Caco-2 (cell line): ENCODE measurements at places on chromosomes 7 and 10.

- no peaks in the 10 kb centered on the region for H3K27me3 ChIP-seq
- no peaks in the 10 kb centered on the region for H3K4me1 ChIP-seq
- H3K27ac ChIP-seq = no peak overlapping the region
- H3K4me3 ChIP-seq = no peak overlapping the region
- H3K36me3 ChIP-seq = no peaks in the 10 kb centered on the region
- DNase-seq = no peak
Observed at GRCh38 chr7:22702516-22702915, 24.5 kb upstream of the IL6 start.

DNA sequence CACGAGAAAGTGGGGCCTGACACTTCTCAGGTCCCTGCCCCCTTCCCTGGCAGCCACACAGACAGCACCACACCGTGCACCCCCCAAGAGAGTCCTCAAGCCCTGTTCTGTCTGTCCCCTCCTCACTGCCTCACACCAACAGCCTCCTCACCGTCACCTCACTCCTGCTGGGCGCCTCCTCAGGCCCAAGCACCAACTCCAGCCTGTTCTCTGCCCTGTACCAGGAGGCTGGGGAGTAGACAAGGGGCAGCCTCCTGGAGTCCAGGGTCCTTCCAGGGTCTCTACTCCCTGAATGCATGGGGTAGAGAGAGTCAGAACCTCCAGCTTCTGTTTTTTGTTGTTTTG, 26.9 kb upstream of the ELN start:
- no peak overlapping the region for H3K27ac ChIP-seq
- no peaks in the 10 kb centered on the region for H3K27me3 ChIP-seq
- H3K4me1 ChIP-seq = no peaks in the 10 kb centered on the region

DNA sequence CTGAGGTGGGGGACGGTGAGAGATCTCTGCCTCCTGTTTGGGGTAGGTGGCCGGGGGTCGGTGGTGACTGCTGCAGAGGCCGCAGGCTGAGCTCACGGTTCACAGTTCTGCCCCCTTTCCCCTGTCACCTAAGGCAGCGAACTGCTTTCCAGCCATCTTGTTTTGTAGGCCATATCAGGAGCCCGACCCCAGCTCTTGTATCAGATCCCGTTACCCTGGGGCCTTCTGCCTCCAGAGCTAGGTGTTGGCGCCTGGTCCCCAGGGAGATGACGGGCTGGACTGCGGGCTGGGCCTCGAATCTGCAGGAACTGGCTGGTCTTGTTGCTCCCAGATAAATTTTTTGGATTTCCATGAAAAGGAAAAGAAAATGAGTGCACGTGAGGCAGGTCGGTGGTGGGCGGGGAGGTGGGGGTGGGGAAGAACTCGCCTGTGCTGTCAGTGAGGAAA, 183.0 kb downstream of the DNAJB6 start:
- no peaks in the 10 kb centered on the region for H3K27me3 ChIP-seq
- DNase-seq = no peak
- no peak overlapping the region for H3K4me3 ChIP-seq
- H3K27ac ChIP-seq = no peak overlapping the region

DNA sequence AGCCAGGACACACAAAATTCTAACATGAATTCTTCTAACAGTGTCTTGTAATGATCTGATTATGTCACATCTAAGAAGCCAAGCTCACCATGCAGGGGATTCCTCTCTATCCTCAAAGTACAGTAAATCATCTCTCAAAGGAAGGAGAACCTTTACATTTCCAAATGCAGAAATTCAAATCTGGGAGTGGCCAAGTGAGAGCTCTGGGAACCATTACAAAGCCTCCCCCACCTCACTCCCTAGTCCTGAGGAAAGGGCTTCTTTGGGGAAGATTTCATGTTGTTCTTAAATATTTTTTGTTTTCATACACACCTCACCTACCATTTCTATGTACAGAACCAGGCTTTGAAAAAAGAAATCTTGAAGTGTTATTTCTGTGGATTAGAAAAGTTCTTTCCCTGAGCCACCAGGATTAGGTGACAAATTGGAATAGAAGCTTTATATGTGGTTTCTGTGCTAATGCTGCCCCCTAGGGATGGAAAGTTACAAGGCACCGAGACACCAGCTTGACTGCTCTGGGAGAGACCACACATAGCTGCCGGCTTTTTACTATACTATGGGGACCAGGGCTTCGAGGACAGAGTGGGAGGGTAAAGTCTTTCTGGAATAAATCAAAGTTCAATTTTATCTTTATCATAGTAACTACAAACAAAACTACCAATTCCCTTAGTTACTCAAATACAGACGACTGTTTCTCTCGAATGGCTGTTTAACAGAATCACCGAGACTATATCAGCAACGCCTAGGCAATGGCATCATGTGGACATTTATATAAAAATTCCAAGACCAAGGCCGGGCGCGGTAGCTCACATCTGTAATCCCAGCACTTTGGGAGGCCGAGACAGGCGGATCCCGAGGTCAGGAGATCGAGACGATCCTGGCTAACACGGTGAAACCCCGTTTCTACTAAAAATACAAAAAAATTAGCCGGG, 116.1 kb downstream of the RNF216 start:
- no peaks in the 10 kb centered on the region for H3K4me1 ChIP-seq
- DNase-seq = peak; percentile 85
- H3K27me3 ChIP-seq = no peaks in the 10 kb centered on the region
- H3K4me3 ChIP-seq = no peak overlapping the region
- H3K36me3 ChIP-seq = no peaks in the 10 kb centered on the region
